ENCODE measurements at places on chromosomes 2 and 18.

- DNase-seq = no peak
Measured at GRCh38 chr2:29314816-29315571, 199.8 kb downstream of the CLIP4 start.

GRCh38 chr2:55923091-55923981, at the start of gene EFEMP1:
Gene EFEMP1 (minus strand): TSS chr2:55923782. CDS start chr2:55922440, 1,342 bp downstream.
- DNase-seq = no peak

DNA sequence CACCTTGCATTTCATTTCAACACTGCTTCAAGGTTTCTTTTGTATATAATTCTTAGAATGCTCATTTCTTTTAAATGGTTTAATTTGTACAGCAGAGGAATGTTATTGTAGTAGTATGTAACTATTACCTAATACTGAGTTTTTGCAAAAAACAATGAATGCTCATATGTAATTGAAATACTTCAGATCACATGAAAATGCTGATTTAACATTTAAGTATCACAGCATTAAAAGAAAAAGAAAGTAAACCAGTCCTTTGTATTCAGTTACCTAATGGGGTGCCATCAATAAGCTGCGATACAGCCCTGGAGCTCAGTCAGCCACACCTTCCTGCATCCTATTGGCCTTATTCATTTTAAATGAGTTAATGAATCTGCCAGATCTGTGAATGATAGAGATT, 45.3 kb upstream of the ITM2C start:
- DNase-seq = no peak

DNA sequence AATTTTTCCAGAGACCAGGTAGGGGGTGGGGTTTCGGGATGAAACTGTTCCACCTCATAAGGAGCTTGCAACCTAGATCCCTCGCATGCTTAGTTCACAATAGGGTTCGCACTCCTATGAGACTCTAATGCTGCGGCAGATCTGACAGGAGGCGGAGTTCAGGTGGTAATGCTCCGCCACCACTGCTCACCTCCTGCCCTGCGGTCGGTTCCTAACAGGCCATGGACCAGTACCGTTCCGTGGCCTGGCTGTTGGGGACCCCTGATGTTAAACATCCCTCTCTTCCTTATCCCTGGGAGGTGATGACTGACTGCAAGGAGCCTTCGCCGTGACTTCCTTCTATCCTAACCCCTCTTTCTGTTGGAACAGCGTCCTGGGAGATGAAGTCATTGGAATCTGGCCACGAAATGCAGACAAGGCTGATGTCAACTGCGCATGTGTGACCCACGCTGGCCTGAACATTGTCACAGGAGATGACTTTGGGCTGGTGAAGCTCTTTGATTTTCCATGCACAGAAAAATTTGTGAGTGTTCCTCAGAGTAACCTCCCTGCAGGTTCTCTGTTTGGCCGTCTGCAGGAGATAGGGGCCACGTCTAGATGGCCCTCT, 82.4 kb downstream of the RTN4 start:
- no peak for DNase-seq

GRCh38 chr2:176885001-176885643, 327.5 kb upstream of the HNRNPA3 start:
- no peak for DNase-seq

DNA sequence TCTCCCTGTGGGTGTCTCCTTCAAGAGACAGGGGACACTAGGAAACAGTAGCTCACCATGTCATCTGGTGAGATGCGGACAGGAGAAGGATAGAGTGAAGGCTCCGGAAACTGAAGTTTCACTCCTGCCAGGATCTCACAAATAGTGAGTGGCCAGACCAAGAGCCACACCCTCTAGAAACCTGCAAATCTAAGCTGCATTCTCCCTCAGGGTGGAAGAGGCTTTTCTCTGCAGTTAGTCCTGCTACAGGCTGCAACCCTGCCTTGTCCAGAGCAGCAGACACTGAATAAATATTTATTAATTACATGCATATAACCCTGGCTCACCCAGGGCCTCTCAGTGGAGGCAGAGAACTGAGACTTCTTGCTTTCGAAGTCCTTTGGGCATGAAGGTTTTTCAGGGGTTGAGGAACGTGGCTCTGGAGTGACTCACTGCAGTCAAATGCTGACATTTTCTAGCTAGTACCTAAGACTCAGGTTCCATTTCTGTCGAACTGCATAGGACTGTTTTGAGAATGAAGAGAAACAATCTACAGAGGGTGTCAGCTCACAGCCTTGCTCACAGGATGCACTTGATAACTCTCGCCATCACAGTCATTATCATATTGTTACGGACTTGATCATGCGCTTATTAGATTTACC, 87.3 kb downstream of the ACTR2 start:
- DNase-seq = no peak

DNA sequence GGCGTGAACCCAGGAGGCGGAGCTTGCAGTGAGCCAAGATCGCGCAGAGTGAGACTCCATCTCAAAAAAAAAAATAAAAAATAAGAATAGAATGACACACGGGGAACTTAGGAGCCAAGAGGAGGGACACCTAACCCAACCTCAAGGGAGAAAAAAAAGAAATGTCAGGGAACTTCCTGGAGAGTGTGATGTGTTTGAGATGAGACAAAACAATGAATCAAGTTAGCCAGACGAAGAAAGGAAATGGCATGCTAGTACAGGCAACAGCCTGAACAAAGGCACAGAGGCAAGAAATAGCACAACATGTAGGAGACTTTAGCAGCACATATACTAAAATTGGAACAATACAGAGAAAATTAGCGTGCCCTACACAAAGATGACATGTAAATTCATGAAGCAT, 36.7 kb upstream of the PAPOLG start:
- no peak for DNase-seq

GRCh38 chr2:17934721-17935120, 56.3 kb downstream of the KCNS3 start:
- no peak for DNase-seq

GRCh38 chr18:31497404-31497835, 557 bp upstream of the DSG2 start:
- no peak for DNase-seq

DNA sequence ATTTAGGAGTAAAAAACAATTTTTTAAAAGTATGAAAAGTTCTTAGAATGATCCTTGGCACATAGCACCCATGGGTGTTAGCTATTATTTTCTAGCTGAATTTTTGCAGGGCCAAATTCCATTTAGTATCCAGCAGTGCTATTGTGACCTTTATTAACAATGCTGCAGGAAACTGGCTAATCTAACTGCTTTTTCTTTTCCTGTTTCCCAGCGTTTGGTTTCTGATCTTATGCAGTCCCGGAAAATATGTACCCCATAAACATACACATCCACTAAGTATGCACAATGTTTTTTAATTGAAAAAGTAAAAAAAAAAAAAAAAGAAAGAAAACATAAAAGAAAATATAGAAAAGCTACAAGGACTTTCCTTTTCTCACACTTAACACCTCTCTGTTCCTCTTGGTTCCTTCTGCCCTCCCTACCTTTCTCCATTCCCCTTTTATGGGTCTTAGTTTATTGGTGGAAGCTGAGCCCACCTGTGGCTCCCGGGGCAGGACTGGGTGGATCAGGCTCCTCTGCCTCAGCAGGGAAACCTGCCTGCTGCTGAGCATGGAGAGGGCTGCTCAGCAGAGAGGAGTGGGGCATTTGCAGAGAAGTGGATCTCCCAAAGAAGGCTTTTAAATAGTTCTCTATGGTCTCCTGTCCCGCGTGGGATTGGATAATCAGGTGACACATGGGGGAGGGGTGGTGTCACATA, 9.3 kb upstream of the SLC16A14 start:
- DNase-seq = no peak

DNA sequence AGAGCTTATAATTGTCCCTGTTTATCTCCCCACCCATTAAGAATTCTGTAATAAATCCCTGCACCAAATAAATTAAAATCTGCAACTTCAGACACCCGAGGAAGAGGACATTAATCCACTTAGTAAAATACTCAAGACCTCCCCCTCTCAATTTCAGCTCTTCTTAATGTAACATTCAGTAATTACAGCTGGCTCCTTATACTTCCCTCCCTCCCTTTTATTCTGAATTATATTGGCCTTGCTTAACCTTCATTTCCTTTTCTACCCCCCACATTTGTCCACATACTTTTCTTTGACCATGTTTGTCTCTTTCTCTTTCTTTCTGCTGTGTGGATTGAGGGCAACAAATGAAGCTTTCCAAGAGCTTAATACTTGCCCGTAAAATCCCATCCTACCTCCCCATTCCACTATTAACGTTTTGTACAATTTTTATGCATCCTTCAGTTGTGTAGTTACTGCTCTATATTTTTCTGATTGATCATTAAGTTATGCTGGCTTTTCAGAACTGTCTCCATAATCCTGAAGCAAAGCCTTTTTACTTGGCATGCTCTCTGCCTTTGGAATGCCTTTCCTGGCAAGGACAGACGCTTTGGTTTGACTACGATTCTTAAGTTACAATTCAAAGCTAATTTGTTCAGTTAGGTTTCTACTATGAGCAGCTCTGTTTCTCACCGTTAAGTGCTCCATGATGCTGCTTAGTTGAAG, 580.1 kb downstream of the ZEB2 start:
- no peak for DNase-seq

DNA sequence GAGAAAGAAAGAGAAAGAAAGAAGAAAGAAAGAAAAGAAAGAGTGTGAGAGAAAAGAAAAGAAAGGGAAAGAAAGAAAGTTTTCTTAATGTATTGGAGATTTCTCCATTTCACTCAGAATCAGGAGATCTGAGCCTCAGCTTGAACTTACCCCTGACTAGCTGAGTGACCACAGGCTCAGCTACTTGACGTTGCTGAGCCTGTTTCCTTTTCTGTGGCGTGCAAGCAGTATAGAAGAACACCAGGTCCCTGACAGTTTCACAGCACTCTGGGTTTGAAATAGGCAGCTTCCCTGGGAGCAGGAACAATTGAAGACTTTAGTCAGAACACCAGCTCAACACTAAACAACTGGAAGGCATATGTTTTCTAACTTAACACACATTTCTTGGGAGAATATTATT, 44.7 kb downstream of the MARCO start:
- no peak for DNase-seq

GRCh38 chr2:119010336-119010735, 68.3 kb downstream of the MARCO start:
- DNase-seq = no peak

GRCh38 chr2:186595219-186595618, 5.4 kb downstream of the ITGAV start:
- no peak for DNase-seq

DNA sequence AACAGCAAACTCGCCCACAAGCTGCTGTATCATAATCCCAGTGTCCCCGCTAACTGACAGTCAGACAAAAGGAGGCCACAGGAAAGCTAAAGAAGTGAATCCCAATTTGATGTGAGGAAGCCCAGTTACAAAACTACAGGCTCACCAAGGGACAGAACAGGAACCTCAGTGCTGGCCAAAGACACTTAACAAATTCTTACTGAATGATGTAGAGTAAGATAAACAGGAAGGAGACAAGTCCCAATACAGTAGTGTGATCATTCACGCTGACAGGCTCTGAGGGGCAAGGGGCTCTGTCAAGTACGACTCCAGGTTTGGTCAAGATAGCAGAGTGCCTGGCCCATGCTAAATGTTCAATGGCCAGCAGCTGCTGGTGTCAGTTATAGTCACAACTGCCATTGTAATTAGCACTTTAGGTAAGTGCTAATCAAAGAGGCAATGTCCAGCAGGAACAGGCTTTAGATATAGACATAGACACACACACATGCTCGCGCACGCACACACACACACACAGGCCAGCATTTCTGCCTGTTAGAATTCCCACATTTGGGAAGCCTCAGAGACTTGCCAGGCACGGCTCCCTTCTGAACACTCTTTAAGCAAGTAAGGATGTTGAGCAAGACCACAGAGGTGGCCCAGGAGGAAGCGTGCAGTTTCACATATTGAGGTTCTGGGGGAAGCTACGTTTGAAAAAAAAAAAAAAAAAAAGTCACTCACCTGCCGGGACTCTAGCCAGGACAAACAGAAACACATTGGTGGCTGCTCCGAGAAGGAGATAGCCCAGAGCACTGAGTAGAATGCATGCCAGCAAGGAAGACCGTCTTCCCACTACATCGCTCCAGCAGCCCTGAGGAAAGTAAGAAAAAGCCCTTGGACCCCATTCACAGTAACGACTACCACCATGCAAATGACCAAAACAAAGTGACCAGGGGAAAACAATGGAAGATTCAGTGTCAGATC, 35.4 kb upstream of the TMEM182 start:
- DNase-seq = no peak

DNA sequence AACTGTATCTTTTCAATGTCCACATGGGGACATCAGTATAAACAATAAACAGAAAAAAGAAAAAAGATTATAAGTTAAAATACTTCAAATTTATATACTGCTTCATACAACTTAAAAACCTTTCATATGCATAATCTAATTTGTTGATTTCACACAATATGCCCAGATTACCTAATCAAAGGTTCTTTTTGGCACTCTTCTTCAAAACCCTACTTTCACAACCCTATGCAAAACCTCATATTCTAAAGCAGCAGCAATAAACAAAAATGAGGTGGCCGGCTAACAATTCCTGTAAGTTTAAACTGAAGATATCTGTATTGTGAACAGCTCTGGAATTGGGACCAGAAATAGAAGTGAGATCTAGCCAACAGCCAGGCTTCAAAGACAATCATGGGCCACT, 28.6 kb downstream of the STK17B start:
- DNase-seq = no peak

DNA sequence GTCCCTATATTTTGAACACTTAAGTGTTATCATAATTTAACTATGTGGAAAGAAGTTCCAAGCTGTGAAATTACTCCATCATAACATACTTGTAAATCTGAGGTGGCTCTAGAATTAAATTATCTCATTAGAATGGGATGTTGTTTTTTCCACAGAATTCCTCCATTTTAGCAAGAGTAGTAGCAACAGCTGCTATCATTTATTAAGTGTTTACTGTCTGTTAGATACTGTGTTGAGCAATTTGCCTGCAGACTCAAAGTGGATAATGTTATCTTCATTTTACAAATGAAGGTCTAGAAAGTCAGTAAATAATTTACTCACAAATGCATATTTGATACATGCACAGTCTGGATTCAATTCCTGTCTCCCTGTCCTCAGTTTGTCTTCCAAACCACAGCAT, 504.8 kb upstream of the NRP2 start:
- DNase-seq = no peak

DNA sequence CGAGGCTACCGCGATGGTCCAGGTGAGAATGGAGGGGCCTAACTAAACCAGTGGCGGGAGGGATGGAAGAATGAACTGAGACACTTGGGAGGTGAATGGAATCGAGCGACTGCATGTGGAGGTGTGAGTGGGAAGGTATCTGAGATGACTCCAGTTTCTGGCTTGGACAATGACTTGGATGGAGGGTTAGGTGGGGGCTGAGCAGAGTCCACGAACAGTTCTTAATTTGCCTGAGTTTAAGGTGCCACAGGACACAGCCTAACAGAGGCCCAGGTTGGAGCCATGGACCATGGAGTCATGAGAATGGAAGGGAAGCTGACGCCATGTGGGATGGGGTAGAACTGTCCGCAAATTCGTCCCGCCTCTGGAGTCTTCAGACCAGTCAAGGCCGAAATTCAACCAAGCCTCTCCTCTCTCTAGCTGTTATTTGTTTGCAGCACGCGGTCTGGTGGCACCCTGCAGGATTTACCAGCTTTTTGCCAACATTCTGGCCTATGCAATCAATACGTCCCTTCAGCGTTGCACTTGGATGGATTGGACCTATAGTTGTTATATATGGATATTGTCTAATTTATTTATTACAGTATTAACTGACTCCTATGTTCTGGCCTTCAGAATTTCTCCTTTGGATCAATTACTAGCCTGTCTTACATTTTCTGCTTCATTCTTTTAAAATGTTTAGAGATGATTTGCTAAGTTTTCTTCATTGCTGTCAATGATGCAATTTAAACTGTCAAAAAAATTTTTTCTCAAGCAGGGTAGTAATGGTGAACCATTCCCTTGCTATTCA, 940 bp upstream of the BOLA3 start:
- DNase-seq = no peak
